ENCODE measurements at places on chromosomes 1 and 21.

- DNase-seq, result no peak
These were observed 127.6 kb downstream of the KCNK2 start for GRCh38 chr1:215210167-215210566.

GRCh38 chr1:162937716-162938395 lies 76.9 kb upstream of the CCDC190 start:
- no peak for DNase-seq

GRCh38 chr1:179870870-179871269 lies 6.7 kb downstream of the TOR1AIP2 start:
- DNase-seq, result peak; percentile 17

DNA sequence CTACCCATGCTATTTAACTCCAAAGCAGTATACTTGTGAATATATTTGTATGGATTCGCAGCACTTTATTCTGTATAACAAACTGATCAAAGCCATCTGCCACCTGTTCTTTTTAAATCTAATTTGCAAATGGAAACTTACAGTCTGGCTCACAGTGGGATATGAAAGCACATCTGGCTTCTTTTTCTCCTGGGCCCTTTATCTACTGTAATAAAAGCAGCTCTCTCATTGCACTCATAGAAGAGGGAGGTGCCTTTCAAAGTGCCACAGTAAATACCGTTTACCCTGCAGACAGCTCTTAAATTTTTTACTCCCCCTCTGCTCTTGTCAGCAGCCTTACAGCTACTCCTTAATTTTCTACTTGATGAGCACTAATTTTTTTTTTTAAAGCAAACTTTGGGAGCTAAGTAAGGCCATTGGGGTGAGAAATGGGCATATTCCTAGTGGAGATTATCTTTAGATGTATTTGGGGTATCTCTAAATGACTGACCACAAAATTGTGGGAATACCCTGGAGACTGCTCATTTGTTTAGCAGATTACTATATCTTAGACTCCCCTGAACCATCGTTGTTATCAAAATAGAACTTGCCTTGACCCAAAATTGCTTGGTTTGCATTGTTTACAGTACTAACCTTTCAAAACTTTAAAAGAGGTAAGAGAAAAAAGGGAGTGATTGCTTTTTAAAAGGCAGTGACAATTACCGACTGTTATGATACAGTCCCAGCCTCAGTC lies 110.1 kb downstream of the VPS13D start:
- peak; percentile 74 for DNase-seq

DNA sequence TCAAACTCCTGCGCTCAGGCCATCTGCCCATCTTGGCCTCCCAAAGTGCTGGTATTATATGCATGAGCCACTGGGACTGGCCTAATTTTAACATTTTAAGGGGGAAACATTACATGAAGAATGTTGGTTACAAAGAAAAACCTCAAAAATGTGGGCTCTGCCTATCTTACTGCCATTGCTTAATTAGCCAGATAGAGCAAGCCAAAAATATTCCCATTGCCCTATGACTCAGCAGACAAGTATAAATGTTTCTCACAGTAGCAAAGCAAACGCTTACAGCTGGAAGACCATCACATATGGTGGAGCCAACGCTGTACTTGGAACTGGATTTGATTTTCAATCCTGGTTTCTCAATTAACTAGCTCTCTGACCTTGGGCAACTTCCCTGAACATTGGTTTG lies 502.0 kb downstream of the SMYD3 start:
- no peak for DNase-seq

GRCh38 chr1:6410248-6410893 lies 9.3 kb downstream of the HES2 start:
- no peak for DNase-seq

GRCh38 chr1:9198538-9199361 lies 35.8 kb upstream of the H6PD start:
- peak; percentile 57 for DNase-seq

DNA sequence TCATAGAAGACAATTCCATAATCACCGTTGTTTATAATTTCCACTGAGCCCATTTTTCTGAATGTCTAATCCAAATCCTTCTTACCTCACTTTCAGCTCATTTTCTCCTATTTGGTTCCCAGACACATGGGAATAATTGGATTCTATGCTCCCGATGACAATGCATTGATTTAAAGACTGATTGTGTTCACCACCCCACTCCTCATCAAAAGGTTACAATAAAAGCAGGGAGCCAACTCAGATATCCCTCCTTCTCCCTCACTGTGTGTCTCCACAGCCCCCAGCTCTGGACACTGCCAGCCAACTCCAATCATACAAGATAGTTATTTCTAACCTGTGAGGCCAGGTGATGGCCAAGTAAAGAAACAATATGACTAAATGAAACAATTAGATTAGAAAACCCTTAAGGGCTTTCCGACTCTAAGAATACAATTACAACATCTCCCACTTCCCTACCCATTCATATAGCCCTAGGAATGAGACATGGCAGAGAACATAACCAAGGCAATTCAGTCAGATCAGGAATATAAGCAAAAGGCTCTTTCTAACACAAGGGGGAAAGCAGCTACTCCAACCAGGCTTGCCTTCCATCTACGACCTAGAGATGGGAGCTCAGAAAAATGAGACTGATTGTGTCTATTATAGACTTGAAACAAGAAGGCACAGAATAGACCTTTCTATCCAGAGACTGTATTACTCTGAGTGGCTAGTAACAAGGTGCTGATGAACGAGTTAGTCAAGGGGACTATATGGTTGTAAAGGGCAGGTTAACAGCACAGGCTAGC lies 28.5 kb upstream of the CADM3 start:
- no peak for DNase-seq

DNA sequence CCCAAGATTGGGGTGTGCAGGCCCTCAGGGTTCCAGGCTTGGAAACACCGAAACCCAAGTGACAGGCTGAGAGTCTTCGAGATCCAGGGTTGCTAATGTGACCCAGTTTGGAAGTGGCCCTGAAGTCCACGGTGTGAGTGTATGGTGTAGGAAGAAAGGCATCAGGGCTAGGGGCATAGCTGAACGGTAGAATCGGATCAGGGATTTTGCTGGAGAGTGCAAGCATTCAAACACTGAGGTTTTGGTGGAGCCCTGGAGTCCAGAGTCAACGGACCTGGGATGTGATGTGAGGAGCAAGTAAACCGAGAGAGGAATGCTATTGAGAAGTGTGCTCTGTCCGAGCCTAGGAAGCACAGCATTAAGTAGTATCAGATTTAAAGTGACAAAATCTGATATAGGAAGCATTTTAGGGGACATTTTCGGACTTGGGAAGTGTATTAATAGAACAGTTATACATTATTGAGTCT lies 958 bp downstream of the NFYC start:
- peak; percentile 33 for DNase-seq

- DNase-seq, result no peak
These were observed 18.9 kb downstream of the CLEC20A start for GRCh38 chr1:178477841-178478240.

- no peak for DNase-seq
These were observed 125.1 kb upstream of the FGGY start for GRCh38 chr1:59171788-59172187.

DNA sequence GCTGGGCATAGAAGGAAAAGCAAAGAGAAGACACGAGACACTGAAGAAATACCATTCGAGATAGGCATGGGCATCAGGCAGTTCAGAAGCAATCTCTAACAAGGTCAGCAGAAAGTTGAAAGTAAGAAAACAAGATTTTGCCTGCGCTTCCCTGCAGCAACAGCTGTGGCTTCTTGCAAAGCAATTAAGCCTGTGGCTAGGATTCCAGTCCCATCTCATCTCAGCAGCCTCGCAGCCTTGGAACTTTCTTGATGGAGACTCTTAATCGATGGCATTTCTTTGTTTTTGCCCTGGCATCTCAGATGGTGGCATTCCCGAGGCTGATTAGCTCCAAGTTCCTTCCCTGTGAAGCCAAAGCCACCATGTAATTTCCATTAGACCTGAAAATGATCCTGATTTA lies 64.6 kb upstream of the SPAG17 start:
- no peak for DNase-seq

DNA sequence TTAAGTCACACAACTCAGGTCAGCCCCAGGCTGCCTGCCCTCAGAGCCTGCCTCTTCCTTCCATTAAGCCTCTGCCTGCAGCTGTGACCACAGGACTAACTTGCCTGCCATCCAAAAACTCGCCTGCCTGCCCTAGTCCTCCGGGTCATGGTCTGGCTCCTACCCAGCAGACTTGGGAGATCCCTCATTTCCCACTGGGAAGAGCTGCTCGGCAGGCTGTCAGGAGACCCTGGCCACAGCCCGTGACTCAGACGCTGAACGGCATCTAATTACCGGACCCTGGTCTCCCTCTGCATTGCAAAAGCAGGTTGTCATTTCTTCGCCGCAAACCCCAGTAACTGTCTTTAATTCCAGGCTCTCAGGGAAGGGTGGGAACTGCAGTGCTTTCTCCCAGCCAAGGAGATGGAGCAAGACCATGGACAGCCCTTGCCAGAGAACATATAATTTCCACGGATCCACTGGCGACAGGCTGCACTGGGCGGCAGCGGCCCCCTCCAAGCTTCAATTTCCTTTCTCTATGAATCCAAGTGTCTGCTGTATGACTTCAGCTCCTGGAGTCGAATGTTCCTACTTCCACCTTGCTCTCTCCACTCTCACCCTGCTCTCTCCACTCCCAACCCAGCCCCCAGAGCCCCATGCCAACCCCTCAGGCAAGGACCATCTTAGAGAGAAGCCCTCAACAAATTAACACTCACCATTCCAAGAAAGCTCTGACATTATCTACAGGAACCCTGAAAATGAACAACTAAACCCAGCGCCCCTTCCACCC lies 20.4 kb downstream of the OLFML2B start:
- peak; percentile 26 for DNase-seq

DNA sequence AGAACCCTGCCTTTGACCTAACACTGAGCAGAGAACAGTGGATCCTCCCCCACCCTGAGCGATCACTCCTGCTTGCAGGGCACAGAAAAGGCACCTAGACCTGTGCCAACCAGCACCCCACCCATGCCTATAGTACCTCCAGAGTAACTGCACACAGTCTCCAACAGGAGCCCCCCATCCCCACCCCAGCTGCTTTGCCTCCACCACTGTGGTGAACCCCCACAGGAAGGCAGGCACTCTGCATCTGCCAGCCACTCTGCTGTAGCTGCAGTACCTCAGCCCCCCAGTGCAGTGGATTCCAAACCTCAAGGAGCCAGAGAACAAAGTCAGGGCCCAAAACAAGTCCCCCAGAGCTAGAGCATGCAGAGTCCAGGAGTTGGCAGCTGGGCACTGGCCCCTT lies 10.7 kb downstream of the SPATC1L start:
- no peak for DNase-seq

- DNase-seq, result peak; percentile 72
These were observed at the start of gene COL6A1 for GRCh38 chr21:45981151-45982091. TSS of gene COL6A1 (plus strand) at chr21:45981770. CDS start at chr21:45981851, 81 bp downstream.

- DNase-seq, result peak; percentile 44
These were observed 14.0 kb downstream of the GTF2B start for GRCh38 chr1:88877382-88877825.

GRCh38 chr1:30449428-30450147 lies 273.8 kb downstream of the MATN1 start:
- no peak for DNase-seq

DNA sequence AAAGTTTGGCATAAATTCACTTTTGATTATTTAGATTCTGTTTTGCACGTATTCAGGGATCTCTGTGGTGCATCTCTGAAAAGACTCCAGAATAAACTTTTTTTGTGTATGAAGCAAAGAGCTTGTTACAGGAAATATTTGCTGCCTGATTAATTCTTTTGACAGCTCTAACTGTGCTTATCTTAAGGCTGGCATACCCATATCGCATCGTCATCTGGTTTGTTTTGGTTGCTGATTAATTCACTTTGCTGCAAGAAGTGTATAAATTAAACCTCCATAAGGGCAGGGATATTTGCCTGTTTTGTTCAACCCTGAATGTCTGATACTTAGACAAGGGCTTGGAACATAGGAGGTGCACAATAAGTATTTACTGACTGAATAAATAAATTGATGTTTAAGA lies 17.5 kb upstream of the DUSP10 start:
- DNase-seq, result no peak

GRCh38 chr1:179015396-179015795 lies 10.3 kb upstream of the FAM20B start:
- DNase-seq, result no peak

- DNase-seq, result no peak
These were observed 440.5 kb downstream of the SMYD3 start for GRCh38 chr1:246066573-246066972.

DNA sequence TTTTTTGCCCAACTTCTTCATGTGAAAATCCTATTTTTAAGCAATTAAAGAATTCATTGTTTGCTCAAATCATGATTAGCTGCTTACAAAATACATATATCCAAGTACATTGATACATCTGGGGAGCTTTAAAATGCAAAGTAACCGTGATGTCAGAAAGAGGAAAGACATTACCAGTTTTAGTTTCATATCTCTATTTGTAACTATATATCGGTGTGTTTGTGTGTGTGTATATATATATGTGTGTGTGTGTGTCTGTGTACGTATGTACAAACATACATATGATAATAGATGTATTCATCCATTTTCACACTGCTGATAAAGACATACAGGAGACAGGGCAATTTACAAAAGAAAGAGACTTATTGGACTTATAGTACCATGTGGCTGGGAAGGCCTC lies 310.1 kb downstream of the DPYD start:
- DNase-seq, result no peak

DNA sequence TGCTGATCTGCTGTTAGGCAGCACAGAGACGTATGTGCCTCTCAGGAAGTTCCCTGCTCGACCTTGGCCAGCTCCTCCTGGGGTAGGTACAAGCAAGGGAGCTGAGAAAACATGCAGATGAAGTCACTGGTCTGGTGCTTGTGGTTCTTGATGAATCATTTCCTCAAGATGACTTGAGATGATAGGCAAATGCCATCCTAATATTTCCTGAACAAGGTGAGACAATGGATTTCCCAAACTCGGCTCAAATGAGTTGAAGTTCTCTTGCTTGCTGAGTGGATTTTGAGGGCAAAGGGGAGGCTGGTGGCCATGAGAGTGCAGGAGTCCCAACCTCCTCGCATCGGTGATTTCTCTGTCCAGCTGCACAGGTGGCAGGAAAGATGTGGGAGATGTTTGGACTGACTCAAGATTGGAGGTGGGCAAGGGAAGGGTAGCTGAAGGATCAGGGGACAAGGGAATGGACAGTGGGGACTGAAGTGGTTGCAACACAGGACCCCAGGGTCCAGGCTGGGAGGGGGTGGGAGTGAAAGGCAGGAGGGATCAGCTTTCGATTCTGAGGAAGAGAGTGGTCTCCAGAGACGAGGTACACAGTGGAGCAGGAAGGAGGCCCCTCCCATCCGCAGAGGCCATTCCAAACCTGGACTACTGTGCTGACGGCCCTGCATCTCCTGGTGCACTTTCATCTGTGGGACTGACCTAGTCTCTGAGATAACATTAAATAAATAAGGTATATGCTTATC lies 63.9 kb downstream of the CAPN2 start:
- no peak for DNase-seq

DNA sequence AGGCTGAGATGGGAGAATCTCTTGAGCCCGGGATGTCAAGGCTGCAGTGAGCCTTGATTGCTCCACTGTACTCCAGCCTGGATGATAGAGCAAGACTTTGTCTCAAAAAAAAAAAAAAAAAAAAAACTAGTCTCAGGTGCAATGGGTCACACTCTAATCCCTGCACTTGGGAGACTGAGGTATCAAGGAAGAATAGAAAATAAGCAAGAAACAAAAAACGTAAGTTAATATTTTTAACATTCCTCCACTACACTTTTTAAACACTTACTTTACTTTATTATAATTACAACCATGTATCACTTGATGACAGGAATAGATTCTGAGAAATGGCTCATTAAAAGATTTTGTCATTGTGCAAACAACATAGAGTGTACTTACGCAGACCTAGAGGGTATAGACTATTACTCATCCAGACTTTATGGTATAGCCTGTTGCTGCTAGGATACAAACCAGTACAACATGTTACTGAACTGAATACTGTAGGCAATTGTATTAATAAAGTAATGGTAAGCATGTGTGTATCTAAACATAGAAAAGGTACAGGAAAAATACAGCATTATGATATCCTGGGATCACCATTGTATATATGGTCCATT lies 1244.1 kb upstream of the ADGRL4 start:
- no peak for DNase-seq

Data from NCI-H2227 treated with DMSO at 0.1 percent for 48 hours (cell line).